ENCODE measurements at places on chromosomes 12 and 14.

DNA sequence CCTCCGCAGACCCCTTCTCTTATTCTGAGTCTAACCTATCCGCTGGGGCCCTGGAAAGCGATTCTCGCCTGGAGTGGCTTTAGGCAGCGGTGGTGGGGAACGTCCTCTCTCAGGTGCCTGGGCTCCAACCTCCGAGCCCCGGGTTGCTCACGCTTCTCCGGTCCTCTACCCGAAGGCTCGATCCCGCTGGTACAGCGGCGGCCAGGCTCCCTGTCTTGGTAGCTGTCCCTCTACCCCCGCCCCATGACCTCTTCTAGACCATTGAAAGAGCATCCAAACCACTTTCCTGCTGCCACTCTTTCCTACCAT lies 505 bp upstream of the HEBP1 start:
- peak; percentile 11 for DNase-seq

DNA sequence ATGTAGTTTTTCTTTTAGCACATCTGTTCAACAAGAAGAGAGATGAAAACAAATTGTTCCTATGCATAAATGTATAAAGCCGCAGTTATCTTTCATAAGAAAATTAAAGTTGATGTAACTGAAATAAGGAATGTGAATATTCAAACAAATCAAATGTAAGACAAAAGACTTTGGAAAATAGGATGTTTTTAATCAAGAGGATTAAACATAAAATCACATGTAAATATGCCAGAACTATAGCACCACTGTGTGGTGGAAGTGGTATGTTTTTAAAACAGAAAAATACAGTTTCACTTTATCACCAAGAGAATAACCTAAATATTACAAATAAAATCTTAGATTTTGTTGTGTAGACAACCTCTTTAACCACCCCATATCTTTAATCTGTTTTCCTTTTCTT lies 40.4 kb downstream of the CAPS2 start:
- no peak for DNase-seq

DNA sequence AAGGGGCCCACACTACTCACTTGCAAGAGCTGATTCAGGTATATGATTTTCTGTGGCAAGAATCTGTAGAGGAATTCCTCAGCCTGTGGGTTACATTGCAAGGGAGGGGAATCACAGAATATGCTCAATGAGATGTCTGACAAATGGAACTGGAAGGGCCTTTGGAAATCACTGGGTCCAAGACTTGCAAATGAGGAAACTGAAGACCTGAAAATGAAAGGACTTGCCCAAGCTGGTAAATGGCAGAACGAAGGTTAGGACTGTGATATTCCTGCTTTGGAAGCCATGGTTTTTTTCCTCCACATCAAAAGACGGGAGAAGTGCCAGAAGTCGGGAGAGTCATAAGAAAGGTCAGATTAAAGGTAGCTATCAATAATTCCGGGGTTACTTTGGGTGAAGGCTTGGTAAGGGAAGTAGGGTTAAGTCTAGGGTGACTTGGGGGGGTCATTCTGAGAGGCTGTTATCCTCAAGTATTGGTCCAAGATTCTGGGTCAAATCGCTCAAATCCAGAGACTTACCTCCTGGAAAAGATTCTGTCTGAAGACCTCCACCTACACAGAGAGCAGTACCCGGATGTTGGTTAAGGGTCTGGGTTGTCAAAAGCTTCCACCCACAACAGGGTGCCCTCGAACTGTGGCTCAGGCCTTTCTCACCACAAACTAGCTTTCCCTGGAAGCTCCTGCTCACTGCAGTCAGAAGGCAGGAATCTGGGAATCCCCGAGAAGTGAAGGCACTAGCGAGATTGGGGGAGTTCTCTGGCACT lies 539 bp downstream of the PSME2 start:
- DNase-seq: no peak

DNA sequence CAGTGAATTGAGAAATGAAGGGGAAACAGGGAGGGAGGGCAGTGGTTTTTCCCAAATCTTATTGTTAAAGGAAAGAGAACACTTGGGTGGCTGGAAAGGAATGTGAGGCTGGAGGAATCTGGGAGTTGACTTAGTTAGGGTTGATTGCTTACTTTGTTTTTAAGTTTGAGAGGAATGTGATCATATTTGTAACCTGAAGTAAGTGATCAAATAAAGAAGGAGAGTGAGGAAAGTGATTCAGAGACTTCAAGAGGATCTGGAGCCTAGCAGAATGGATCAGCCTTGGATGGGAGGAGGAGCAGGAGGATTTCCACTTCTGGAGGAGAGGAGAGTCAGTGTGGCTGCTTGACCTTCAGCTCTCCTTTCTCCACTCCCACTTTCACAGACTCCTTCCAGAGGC lies 6.0 kb upstream of the LRP6 start:
- DNase-seq: no peak

GRCh38 chr14:65838565-65838964 lies 426.0 kb downstream of the FUT8 start:
- no peak for DNase-seq
